Amniotic epithelial cell (primary cell): ENCODE measurements at places on chromosomes 3 and 15.
A peak's percentile ranks its signal among the peaks of the same experiment; 100 is the strongest.

DNA sequence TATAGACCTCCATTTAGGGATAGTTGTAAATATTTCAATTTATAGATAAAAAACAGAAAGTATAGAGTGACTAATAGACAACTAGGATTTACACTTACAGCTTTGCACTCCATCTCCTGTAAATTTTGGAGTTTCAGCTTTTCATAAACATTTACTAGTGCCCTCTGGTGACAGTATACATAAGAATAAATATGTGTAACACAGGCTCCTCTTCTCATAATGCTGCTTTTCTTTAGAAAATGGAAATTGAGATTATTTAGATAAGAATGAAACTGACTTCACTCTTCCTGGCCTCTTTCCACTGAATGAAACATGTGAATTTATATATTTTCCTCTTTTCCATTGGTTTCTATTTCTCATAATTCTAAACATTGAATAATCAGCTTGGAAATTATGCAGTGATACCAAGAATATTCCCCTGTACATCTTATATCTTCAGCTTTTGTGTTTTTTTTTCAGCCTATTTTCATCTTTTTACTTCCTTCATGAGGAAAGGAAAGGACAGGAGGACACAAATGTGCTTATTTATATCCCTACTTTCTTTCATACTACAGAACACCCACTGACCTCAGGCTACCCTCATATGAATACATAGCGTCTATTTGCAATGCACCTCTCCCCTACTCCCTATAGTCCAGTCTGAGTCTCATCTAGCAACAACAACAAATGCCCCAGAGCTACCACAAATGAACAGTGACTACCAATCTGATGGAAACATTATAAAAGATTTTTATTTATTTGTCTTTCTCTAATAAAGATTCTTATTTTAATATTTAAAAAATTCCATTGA is 103.1 kb upstream of the CCDC39 start:
- no peak for DNase-seq

DNA sequence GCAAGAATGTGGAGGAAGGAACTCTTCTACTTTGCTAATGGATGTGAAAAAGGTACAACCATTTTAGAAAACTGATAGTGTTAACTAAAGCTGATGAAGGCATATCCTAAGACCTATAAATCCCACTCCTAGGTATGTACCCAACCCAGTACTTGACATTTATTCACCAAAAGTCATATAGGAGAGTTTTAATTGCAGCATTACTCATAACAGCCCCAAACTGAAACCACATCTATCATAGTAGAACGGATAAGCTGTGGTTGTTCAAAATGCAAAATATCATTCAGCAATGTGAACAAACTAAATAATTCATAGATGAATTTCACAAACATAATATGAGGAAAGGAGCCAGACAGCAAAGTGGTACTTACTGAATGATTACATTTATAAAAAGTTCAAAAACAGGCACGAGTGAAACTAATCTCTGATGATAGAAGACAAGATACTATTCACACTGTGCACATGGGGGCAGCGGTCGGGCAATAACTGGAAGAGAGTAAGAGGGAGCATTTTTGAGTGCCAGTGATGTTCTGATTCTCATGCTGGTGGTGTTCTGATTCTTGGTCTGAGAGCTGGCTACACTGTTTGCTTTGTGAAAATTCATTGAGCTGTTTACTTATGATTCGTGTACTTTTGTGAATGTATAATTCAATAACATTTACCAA is 34.3 kb downstream of the GOLIM4 start:
- peak; percentile 36 for DNase-seq

DNA sequence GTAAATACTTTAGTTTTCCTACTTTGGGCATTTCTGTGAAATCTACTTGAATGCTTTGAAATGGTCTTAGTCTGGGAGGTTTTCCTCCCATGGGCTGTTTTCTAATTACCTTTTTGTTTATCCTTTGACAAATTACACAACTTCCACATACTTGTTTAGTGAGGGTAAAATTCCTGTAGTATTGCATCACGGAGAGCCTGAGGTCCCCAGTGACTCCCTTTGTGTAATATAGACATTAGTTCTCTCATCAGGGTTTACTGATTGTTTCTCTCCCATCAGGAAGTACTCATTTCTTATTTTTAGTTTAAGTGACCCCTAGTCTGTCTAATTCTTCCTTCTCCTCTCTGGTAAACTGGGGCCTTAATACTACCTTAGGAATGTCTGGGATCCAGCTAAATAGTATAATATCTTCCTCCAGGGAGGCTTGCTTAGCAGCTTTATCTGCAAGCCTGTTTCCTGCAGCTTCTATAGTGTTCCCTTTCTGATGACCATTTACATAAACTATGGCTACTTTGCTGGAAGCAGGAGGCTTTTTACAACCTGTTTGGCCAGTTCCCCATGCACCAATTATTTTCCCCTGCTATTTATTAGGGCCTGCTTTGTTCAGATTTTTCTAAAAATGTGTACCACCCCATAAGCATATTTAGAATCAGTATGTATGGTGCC is 87.2 kb upstream of the XCR1 start:
- DNase-seq, result peak; percentile 90

- peak; percentile 24 for DNase-seq
These were observed 5.2 kb upstream of the CPLX3 start for GRCh38 chr15:74821091-74821789.

GRCh38 chr3:17640466-17640865 is 102.0 kb downstream of the TBC1D5 start:
- DNase-seq, result peak; percentile 36

DNA sequence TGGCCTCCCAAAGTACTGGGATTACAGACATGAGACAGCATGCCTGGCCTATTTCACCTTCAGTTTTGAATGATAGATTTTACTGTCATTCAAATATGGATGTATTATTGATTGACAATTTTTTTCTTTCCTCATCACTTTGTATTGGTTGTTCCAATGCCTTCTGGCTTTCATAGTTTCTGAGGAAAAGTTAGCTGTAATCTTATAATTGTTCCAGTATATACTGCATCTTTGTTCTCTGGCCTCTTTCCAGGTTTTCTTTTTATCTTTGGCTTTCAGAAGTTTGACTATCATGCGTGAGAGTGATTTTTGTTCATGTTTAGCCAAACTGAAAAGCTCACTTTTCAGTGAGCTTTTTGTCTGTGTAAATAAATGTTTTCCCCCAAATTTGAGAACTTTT is 157.1 kb downstream of the RSRC1 start:
- peak; percentile 6 for DNase-seq

GRCh38 chr3:13025090-13025489 is 48.1 kb downstream of the IQSEC1 start:
- DNase-seq, result peak; percentile 48

GRCh38 chr15:25771338-25771706 is 91.8 kb downstream of the ATP10A start:
- DNase-seq, result no peak

DNA sequence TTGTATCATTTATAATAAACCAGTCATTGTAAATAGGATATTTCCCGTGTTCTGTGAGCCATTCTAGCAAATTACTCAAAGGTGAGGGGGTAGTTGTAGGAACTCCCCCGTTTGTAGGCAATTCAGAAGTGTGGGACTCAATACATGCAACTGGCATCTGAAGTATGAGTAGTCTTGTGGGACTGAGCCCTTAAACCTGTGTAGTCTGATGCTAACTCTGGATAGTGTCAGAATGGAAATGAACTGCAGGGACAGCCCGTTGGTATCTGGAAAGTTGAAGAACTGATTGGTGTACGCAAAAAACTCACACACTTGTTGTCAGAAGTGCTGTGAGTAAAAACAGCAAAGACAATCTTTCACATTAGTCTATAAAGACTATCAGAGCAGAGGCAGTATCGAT is 32.6 kb downstream of the HERC1 start:
- DNase-seq, result peak; percentile 7

DNA sequence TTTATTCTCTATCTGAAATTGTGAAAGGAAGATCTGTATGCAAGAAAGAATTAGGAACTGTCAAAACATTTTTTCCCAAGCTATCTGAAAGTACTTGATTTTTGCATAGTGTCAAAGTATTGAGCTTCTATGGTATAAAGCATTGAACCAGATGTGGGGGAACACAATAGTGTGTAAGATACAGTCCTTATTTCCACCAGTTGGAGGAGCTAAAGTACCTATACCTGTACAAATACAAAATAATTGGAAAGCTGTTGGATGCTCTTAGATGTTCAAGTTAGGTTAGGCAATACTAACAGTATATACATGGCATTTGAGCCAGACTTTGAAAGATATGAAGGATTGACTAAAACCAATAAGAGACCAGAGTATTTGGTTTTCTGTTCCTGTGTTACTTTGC is 148.4 kb downstream of the B3GALNT1 start:
- peak; percentile 49 for DNase-seq

DNA sequence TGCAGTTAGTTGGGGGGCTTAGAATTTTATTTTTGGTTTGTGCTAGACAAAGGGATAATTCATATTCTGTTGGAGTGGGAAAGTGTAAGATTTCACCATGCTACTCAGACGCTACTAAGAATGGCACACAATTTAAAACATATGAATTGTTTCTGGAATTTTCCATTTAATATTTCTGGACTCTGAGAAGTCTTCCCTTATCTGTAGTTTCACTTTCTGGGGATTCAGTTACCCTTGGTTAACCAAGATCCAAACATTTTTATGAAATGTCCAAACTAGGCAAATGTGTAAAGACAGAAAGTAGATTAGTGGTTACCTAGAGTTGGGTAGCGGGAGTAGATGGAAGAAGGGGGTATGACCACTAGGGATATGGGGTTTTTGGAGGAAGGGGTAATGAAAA is 53.1 kb downstream of the TCF12 start:
- peak; percentile 40 for DNase-seq

- DNase-seq, result no peak
These were observed 3.9 kb downstream of the NFKBIZ start for GRCh38 chr3:101852983-101853840.

DNA sequence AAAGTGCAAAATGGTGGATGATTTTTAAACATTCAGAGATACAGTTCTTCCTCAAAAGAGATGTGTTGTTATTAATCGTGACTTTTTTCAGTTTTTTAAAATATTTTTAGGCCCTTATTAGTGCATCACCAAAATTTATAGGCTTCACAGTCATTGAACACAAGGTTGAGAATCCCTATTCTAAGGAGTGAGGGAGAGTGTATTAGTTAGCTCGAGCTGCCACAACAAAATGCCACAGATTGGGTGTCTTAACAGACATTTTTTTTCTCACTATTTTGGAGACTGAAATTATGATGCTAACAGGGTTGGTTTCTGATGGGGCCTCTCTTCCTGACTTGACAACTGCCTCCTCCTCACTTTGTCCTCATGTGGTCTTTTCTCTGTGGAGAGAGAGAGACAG is 145.9 kb upstream of the TPRG1 start:
- DNase-seq, result no peak

DNA sequence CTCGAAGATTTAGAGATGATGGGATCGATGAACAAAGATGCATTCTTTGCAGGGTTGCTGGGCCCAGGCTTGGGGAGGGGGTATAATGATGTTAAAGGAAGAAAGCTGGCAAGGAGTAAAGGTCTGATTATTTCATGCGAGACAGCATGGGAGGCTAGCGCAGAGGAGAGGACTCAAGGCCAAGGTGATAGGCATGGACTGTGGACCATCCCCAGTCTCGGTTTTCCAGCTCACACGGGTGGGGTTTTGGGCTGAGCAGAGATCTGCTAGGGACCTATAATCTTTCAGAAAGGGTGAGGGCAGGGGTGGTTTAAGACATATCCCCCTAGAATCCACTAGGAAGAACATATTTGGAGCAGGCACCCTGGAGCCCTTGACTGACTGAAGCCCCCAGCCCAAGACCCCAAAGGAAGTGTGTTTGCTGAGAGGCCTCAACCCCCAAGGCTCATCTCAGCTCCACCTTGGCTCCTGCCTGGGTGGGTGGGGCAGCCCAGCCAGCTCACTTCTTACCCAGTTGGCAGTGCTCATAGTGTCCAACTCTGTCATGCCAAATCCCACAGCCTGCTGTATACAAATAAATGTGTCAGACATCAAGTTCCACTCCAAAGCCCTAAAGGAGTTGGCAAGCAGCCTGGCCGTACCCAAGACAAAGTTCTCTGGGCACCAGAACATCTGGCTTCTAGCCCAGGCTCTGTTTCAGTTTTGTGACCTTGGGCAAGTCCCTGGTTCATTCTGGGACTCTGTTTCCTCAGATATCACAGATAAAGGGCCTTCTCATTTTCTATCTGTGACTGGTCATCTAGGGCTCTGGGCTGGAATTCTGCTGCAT is 17.9 kb downstream of the ACSBG1 start:
- no peak for DNase-seq

DNA sequence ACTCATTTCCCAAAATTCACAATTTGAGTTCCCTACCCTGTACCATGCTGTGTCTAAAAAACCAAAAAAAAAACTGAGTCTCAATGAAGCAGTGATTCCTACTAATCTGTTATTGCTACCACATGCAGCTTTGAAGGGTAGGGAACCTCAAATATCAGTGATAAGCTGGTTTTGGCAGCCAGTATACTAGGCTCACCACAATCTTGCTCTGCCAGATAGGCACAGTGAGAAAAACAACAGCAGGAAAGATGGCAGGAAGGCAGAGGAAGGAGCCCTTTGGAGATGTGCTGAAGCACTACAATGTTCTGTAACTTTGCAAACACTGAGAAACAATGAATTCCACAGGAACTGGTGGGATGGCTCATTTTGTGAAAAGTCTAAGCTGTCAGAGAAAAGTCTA is 96.9 kb upstream of the UBP1 start:
- DNase-seq, result peak; percentile 2

DNA sequence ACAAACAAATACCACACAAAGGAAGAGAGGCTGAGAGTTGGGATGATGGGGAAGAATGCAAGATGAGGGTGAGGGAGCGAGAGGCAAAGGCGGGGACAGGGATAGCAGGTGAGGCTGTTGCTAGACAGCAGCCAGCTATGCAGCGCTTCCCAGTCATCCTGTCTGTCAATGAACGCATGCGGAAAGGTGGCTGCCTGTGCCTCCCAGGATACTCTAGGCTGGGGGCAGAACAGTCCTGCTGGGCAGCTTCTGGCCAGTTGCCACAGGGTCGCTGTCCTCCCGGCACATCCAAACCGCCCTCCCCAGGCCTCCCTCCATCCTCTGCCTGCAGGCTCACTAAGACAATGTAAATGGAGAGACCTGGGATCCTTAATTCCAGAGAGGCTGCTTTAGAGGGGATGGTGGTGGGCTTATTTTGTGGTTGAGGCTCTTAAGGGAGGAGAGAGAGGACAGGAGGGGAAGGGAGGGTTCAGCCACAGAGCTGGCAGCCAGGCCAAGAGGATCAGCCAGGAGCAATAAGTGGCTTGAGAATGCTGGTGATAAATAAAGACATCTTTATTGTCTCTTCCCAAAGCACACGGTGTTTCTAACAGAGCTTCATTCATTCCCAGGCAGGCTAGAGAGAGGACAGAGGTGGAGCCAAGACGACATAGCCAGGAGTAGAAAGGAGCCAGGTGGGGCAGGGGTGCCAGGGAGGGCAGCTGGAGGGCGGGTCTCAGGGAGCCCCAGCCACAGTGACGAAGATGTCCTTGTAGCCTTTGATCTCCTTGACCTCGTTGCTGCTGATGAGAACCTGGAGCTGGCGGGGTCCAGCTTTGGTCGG is 9.2 kb upstream of the TGM5 start:
- no peak for DNase-seq

- DNase-seq, result no peak
These were observed 25.2 kb downstream of the TLE3 start for GRCh38 chr15:70072479-70072878.

DNA sequence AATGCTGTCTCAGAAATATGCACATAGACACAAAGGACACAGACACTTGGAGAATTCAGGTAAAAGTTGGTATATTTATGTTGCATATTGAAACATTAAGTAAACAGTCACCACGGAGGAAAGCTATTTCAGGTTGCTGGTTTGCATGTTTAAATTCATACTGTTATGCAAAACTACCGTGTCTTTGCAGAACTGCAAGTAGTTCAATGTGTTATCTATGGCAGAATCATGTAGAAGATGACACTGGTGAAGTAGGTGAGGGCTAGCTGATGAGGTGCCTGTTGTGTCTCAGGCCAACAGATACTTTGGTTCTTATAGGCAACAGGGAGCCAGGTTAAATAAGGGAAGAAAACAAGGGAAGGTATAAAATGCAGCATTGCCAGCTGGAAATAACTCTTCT is 511.3 kb downstream of the DIPK2A start:
- DNase-seq, result no peak
